ENCODE measurements at places on chromosomes 11 and 22. TPM values are rescaled to one million over a fixed set of nuclear protein-coding genes. Genes with fewer than 3 reads are reported as not detected.

Gene HOATZ
- not detected for total RNA-seq

Gene LRRC56
- 1.6 TPM for total RNA-seq

Gene MS4A5
- not detected for total RNA-seq

Gene TTC36
- total RNA-seq, result 1.6 TPM

Gene NAV2
- 15.2 TPM for total RNA-seq

Gene IFITM10
- not detected for total RNA-seq

Gene TSPAN32
- not detected for total RNA-seq

Gene LRP5
- total RNA-seq, result 22.4 TPM

Gene SCYL1
- 81.2 TPM for total RNA-seq

Gene SYCE3
- 1.0 TPM for total RNA-seq

Gene OR2D2
- total RNA-seq, result not detected

Gene ARHGAP8
- 18.9 TPM for total RNA-seq

Gene KRTAP5-7
- not detected for total RNA-seq

Gene CDHR5
- not detected for total RNA-seq

Gene C11orf16
- not detected for total RNA-seq

Gene ELMOD1
- total RNA-seq, result 0.07 TPM

DNA sequence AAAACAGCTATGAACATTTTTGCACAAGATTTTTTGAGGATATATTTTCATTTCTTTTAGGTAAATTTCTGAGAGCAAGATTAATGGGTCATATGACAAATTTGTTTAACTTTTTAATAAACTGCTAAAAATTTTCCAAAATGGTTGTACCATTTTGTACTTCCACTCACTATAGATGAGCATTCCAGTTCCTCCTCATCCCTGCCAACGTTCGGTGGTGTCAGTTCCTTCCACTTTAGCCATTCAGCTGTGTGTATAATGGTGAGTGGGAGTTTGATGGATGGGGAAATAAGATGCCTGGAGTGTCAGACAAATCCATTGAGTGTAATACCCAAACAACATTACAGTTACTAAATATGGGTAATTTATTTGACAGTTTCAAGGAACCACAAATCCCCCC, 49.7 kb downstream of the MIAT start:
- DNase-seq, result no peak

- no peak for DNase-seq
Observed at GRCh38 chr11:1449490-1450243, 36.9 kb downstream of the MOB2 start.

DNA sequence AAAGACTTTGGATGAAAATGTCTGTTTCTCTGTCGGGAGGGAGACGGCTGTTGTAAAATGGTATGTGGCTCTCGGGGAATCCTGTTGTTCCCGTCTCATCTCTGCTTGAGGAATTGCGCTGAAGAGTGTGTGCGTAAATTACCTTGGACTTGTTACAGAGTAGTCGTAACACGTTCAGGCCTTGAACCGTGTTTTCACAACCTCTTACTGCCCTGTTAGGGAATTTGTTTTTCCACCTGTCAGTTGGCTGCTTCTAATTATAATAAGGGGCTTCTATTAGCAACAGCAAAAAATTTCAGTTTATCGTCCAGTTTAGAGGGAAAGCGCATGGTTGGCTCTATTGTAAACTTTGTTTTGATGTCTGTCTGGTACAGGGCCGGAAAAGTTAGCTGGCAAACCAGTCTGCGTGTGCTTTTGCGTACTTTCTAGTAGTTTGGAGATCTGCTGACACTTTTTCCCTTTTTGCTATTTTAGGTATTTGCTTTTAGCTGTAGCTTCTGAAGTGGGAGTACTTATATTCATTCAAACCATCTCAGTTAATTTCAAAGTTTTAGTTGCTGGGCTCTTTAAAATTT, 1.5 kb downstream of the HIPK3 start:
- DNase-seq, result peak; percentile 31

DNA sequence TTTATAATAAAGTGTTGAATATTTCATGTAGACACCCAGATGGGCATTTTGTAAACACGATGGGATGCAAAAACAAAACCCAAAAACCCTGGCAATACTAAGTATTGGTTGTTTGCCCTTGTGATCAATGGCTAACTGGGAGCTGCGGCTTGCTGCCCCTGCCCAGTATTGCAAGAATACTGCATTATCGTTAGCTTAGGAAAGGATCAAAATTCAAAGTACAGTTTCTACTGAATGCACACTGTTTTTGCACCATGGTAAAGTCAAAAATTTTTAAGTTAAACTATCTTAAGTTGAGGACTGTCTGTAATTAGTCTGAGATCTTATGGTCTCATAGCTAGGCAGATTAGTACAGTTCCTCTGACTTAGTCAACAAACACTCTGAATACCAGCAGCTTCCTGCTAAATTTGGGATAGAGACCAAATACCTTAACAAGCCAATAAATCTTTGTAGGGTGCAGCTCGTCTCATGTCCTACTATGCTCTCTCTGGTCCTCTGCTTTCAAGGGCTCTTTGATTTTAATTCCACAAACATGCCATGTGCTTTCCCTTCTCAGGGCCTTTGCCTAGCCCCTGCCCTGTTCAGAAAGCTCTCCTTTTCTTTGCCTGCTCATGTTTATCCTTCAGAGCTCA, 4.0 kb downstream of the CCDC90B start:
- no peak for DNase-seq

GRCh38 chr11:34029176-34029575, 22.4 kb upstream of the CAPRIN1 start:
- DNase-seq, result no peak

GRCh38 chr11:70521475-70522308, 123.4 kb downstream of the CTTN start:
- no peak for DNase-seq

DNA sequence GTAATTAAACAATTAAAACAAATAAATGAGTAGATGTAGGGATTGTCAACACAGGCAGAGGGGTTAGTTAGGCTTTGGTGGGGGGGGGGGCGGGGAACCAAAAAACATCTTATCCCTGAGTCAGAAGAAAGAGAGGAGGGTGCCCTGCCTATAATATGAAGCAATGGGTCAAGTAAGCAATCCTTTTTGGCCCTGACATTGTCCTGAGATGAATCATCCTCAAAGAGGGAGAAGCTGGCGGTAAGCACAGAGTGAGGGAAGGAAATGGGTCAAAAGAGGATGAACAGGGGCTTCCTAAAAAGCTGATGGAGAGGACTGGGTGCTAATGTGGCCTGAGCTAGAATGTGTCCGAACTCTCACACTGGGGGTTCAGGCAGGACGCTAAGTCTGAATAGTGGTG, 4.7 kb downstream of the OLFML1 start:
- DNase-seq, result no peak

DNA sequence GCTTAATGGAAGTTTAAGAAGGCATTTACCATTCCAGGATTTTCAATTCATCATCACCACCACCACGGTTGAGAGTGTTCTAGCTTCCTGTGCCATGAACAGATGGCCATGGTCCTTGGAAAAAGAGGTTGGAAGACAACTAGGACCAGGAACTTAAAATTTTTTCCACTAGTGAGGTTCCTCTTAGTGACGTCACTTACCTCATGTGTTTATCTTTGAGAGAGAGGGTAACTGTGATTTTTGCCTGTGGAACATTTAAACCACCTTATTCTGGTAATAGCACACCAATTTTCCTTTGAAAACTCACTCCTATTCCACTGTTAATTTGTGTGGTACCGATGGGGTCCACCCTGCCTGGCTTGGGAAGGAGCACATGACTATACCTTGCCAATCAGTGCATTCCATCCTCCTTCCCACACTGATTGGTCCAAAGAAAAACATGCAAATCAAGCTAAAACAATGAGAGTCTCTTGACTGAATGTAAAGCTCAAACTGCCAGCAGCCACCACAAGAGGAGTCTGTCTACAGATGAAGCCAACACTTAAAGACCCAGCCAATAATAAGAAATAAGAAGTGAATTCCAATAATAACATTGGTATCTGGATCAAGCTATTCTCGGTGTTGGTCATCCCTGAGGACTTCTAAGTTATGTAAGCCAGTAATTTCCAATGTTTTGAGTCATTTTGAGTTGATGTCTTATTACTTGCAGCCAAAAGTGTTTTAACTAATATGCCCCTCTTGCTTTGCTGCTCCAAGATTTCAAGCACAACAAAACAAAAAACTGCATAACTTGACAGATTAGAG, 111.8 kb downstream of the MPPED2 start:
- no peak for DNase-seq

- DNase-seq, result no peak
Observed at GRCh38 chr11:65502555-65503367, 3.9 kb downstream of the MALAT1 start.

DNA sequence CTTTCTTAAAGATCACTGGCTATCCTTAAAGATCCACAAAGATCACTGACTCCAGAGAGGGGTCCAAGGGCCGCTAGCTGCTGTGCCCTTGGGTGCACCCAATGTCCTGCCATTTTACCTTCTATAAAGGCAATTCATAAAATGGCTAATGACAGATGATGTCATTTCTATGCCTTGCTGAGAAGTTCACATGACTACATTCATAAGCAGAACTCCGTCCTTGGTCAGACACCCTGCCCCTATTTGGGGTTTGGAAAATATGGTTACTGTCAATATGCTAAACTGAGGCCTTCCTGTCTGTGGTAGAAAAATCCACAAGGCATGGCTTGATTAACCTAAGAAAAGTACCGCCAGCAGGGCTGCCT, 60.9 kb upstream of the BMAL1 start:
- no peak for DNase-seq

GRCh38 chr11:29171360-29171950, 845.4 kb downstream of the KCNA4 start:
- no peak for DNase-seq

DNA sequence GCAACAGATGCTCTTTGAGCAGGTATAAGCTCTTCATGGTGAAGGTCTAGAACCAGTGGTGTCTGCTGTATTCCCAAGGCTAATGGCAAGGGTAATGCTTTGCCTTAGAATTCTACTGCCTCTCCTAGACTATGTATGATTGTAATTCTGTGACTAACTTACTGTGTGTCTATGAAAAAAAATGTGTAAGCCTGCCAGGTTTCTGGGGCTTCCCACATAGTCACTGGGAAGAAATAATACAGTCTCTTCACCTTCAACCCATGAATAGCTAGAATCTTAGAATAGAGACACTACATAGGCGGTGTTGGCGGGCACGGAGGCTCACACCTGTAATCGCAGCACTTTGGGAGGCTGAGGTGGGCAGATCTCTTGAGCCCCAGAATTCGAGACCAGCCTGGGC, 84.1 kb downstream of the C11orf91 start:
- DNase-seq, result no peak

- no peak for DNase-seq
Observed at GRCh38 chr11:57477507-57478189, 17.3 kb downstream of the RTN4RL2 start.

DNA sequence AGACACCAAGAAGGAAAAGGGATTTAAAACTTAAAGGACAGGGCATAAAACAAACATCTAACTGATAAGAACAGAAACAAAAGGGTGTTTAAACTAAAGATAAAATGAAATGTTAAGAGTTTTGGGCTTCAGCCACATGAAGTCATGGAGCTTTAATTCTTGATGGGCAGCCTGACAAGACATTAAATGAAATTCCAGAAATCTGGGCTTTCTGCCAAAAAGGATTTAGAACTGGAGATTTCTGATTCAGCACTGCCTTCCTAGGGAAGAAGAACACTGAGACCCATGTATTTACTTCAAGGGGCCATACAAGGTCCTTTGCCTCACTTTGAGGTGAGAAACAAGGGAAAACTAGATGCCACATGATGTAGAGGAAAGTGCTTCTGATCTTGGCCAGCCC, 355.9 kb upstream of the RAG2 start:
- no peak for DNase-seq

GRCh38 chr22:31346733-31347250, 646 bp upstream of the PATZ1 start:
- no peak for DNase-seq

DNA sequence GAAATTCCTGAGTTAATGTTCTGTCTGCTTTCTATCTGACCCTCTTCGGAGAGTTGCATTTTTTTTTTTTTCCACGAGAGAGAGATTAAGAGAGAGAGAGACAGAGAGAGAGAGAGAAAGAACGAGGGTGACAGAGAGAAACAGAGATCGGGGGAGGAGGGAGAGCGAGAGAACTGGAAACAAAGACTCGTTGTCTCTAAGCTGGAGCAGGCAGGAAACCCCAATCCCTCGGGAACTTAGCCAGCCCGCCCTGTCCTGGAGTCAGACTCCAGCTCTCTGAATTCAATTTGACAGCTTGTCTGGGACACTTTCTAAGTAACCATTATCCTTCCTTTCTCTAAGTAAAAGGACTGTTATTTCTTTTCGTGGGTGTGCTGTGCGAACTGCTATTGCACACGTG, 76.9 kb downstream of the KCNJ1 start:
- DNase-seq, result no peak

- DNase-seq, result no peak
Observed at GRCh38 chr22:20101638-20102037, 14.3 kb upstream of the RANBP1 start.

- no peak for DNase-seq
Observed at GRCh38 chr11:35362521-35362980, 56.8 kb downstream of the SLC1A2 start.

DNA sequence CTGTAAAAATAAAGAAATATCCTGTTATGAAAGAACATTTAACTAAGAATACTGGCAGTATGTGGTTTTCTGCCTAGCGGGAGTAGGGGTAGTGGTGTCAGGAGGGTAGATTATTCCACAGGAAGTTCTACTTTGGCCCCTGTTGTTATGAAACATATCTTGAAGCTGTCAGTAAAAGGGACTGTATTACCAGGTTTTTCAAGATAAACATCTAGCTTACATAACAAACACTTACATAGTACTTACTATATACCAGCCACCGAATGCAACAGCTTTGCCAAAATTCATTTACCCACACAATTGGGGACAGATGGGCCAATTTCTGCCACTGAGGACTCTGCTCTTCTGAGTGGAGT, 3.7 kb downstream of the TMEM123 start:
- no peak for DNase-seq

- DNase-seq, result no peak
Observed at GRCh38 chr11:45872651-45873356, 12.6 kb upstream of the MAPK8IP1 start.

DNA sequence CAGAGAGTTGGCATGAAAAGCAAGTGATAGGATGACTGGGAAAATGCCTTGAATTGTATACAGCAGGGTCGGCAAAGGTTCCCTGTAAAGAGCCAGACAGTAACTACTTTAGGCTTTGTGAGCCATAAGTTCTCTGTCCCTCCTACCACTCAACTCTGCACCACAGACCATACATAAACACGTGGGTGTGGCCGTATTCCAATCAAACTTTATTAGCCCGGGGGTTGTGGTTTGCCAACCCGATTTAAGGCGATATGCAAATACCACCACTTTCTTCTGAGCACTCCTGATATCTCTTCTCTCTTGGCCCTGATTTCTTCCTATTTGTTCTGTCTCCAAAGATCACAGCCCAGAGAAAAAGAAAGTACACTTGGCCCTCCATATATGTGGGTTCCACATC, 87.5 kb downstream of the MN1 start:
- DNase-seq, result no peak

DNA sequence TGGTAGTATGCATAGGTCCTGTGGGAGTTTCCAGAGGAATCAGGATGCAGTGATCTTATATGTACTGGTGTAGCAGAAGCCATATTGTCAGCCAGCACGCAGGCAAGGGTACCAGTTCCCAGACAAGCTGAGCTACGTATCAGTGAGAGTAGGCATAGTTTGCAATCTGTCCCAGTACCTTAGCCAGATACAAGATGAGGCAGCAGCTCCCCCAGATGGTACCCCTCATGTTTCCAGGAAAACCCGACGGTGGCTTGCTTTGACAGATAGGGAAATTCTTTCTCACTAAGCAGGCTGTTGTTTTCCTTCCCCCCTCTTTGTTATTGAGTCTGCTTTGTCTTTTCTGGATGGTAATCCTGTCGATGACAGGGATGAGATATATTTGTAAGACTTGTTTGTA, 109.7 kb upstream of the RRM1 start:
- DNase-seq, result no peak

- no peak for DNase-seq
Observed at GRCh38 chr22:41562461-41562860, 1.7 kb downstream of the CSDC2 start.
